Natural killer cell treated with Interleukin-12 subunit alpha and Interleukin-12 subunit beta and Interleukin-15 and Interleukin-18, amount 100 ng/mL, for 72 hours (primary cell): ENCODE measurements at places on chromosomes 6 and 20. TPM values are rescaled to one million over a fixed set of nuclear protein-coding genes. Genes with fewer than 3 reads are reported as not detected.

DNA sequence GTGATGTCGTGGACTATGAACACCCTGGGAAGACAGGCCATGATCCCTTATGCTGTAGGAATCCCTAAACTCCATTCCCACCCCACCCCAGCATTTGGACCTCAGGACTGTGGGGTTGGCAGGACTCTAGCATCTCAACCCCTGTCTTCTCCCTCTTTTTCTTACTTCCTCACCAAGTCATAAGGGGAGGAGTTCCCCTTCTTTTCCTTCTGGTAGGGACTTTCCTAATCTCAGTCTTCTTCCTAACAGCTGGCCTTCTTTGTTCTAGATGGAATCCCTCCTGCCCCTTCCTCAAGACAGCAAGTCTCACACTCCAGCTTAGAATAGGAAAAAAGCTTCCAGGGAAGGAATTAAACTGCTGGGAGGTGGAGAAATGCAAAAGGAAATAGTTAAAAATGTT, 2.3 kb upstream of the SIRPB2 start:
- DNase-seq, result no peak

DNA sequence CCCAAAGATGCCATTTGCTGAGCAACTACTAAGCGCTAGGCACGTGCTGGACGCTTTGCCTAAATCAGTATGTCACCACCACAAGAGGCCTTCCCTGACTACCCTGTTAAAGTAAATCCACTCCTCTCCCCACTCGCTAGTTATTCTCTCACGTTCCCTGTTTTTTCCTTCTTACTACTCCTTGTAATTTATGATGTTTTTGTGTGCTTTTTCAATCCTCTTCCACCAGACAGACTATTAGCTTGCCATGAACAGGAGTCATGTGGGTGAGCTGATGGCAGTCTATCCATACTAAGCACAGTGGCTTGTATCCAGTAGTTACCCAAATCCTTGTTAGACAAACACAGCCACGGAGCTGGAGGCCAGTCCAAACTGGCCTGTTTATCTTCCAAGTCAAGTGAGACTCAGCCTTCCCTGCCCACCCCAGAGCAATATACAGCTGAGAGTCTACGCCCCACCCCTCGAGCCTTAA, 41.2 kb downstream of the C6orf132 start:
- DNase-seq, result no peak

DNA sequence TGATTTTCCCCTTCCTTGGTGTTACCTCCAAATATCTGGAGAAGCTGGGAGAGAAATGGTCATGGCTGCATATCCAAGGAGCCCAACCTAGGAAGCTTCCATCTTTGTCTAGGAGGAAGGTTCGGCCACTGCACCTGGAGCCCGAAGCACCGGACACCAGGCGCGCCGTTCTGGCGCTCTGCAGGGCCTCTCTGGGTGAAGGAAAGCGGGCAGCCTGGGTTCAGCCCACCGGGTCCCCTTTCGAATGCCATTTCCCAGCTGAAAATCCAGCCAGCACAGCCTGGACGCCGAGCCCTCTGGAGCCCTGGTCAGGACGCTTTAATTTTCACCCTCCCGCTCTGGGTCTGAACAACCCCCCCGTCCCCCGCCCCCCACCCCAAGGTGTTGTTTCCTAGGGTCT, 1.2 kb downstream of the LINC00237 start:
- no peak for DNase-seq

DEFB124 gene
- not detected for total RNA-seq

CTAGE9 gene
- not detected for total RNA-seq

EBF4 gene
- total RNA-seq, result 31.4 TPM
